ENCODE measurements at places on chromosomes 11 and 22.

DNA sequence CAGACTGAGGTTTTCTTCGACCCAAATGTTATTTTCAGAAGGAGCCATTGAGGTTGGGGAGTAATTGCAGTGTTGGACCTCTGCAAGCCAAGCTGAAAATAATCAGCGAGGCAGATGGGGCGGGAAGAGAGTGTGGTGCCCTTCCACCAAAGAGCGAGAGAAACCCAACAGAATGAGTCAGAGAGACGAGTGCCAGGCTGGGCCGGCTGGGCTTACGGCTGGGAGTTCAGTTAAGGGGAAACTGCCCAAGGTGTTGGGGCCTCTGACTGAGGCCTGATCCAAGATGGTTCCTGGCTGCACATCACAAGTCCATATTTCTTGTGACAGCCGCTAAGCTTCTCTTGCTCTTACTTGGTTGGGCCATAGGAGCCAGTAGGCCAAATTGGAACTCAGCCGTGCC is 30.4 kb upstream of the CREB3L1 start:
- no peak for DNase-seq

GRCh38 chr22:26226538-26227297 is 57.5 kb downstream of the SEZ6L start:
- no peak for DNase-seq

DNA sequence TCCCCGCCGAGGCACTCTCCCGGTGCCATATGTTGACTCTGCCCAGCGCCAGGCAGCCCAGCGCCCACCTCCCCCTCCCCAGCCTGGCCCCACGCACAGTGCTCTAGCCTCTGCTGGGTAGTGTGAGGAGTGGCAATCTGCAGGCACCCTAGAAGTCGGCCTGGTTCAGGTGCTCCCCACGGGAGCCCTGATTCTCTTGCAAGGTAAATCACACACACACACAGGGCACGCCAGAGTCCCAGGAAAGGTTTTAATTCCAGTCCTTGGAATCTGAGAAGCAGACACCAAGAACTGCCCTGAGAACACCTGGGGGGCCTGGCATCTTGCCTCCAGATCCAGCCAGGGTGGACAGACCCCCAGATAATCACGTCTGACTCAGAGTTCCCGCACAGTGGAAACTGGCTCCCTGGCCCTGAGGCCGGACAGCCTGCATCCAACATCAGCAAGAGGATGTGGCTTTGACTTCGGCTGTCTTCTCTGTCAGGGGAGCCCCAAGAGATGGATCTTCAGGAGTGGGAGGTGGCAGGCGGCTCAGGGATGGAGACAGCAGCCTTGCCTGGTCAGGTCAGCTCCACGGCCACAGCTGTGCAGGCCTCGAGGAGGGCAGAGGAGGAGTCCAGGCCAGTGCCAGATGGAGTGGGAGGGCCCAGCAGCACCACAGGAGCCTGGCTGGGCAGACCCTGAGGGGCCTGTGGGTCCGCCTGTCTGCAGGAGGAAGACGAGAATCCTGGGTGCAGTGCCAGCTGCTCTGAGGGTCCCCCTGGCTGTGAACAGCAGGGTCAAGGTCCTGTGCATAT is 1.1 kb upstream of the RIN1 start:
- no peak for DNase-seq

GRCh38 chr11:66950112-66950535 is 8.1 kb downstream of the PC start:
- DNase-seq = peak; percentile 81

GRCh38 chr22:49426098-49426497 is 401.6 kb downstream of the BRD1 start:
- DNase-seq = no peak

GRCh38 chr11:21588754-21589153 is 604.1 kb upstream of the ANO5 start:
- no peak for DNase-seq

DNA sequence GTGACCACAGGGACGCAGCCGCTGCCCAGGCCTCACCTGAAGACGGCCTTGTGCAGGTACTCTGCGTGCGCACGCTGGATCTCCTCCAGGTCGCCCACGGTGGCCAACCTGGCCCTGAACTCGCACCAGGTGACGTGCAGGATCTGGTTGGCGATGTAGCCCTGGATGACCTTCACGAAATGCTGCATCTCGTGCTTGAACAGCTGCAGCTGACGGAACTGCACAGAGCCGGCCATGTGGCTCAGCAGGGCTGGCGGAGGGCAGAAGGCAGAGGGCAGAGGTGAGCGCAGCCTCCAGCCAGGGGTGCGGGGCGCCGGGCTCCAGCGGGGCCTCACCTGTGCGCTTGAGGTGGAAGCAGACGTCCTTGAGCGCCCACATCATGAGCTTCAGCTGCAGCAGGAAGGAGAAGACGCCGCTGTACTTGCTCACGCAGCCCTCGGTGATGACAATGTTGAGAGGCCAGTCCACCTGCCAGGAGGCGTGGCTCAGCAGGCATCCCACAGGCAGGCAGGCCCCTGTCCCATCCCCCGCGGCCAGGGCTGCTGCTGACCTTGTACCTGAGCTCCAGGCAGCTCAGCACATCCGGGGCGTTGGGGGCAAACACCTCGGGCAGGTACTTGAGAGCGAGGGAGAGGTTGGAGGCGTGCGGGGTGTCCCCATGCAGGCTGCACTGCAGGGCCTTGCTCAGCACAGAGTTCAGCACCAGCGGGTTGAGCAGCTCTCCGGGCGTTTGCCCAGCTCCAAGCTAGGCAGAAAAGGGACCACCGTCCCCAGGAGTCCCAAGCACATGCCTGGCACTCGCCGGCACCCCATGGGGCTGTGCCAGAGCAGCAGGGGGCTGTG is 17.6 kb downstream of the SELENOO start:
- no peak for DNase-seq

GRCh38 chr11:72613450-72613849 is 60.8 kb downstream of the PDE2A start:
- no peak for DNase-seq

Data from bronchial epithelial cell (primary cell).